ENCODE measurements at places on chromosomes 5 and 9.

GRCh38 chr5:35887321-35888100 is 30.8 kb downstream of the IL7R start:
- DNase-seq: peak; percentile 37

DNA sequence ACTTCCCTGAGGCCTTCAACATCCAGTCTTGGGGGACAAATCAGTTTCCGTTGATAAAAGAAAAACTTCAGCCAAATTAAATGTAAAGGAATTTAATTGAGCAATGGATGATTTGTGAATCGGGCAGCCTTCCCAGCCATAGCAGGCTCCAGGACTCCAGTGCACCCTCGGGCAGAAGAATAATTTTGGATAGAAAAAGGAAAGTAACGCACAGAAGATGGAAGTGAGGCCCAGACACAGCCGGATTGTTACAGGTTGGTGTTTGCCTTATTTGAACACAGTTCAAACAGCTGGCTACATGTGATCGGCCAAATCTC is 19.1 kb downstream of the MRPL36 start:
- DNase-seq: peak; percentile 51

GRCh38 chr5:143025376-143025775 is 255.2 kb downstream of the ARHGAP26 start:
- no peak for DNase-seq

- DNase-seq: no peak
These were observed at the start of gene PRRT1B for GRCh38 chr9:131545003-131545785. TSS of gene PRRT1B (plus strand) at chr9:131545523. CDS start at chr9:131545616, 93 bp downstream.

GRCh38 chr9:7324152-7324598 is 475.4 kb downstream of the DMAC1 start:
- DNase-seq: peak; percentile 25

DNA sequence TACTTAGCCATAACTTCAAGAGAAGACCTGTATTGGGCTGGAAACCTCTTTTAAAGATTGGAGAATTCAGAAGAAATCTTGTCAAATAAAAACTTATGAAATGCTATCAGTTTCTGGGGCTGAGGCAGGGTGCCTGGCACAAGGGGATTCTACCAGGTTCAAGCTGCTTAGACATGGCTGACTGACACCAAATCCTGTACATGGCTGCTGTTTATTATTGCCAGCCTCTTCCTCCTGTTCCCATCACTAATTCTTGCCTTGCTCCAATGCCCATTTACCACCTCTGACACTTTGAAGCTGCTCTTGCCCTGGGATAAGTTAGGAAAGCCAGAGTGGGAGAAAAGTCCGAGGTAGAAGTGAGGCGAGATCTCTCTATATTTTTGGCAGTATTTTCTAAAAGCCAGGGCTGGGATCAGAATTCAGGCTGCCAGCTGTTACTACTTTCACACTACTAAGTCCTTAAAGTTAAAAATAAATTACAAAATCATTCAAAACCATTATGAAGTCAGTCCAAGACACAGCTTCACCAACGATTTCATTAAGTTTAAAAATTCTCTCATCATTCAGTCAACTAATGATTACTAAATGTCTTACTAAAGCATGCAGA is 66.3 kb upstream of the TNFAIP8 start:
- DNase-seq: no peak

- no peak for DNase-seq
These were observed 60.9 kb downstream of the RAI14 start for GRCh38 chr5:34716986-34717385.

GRCh38 chr9:72509635-72510034 is 11.8 kb upstream of the TMC1 start:
- DNase-seq: no peak

DNA sequence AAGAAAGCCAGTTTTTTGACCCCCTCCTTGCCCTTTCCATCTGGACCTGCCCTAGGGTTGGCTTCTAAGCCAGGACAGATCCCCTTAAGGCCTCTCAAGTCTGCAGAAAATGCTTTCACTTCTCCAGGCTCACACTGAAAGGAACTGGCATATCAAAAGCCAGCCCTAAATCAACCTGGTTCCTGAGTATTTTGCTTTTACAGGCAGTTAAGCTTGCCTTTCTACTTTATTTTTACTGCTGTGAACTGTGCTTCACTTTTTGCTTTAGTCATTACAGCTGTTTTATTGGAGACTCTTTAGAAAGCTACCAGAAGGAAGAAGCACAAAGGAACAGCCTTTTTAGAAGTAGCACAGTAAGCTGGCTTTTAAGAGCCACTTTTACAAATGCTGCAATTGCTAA is 5.0 kb downstream of the TARS1 start:
- DNase-seq: no peak

GRCh38 chr5:1637639-1638481 is 114.1 kb upstream of the LPCAT1 start:
- no peak for DNase-seq

DNA sequence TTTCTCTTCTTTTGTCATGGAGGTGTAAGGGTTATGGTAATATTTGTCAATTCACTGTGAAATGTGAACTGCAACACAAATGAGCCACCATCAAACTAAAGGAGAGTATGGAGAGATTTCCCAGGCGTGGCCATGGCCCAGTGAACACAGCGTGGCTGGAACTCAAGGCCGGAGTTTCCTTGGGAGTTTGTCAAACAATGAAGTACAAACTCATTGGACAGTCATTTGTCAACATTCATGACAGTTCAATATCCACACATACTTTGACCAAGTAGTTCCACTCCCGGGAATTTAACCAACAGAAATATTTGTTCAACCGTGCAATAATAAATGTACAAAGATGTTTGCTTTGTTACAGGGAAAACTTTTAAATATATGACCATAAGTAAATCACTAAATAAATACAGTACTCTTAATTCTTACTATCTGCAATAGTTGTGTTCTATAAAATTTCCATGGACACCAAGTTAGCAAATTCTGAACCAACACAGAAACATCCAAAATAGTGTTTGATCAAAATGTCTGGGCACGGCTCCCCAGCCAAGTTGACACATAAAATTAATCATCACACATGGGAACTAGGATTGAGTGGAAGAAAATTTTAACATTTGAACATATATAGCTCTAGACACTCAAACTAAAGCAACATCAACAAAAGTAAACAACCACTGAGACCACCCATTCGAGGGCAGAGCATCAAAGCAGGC is 87.1 kb downstream of the DIRAS2 start:
- no peak for DNase-seq

- no peak for DNase-seq
These were observed 19.5 kb downstream of the BTNL9 start for GRCh38 chr5:181059297-181060230.

- DNase-seq: peak; percentile 47
These were observed 508.0 kb downstream of the GADD45G start for GRCh38 chr9:90112788-90113187.

- peak; percentile 81 for DNase-seq
These were observed 15.0 kb downstream of the GLIPR2 start for GRCh38 chr9:36151316-36152210.

- DNase-seq: no peak
These were observed 23.6 kb downstream of the MARCHF3 start for GRCh38 chr5:127006744-127007143.

DNA sequence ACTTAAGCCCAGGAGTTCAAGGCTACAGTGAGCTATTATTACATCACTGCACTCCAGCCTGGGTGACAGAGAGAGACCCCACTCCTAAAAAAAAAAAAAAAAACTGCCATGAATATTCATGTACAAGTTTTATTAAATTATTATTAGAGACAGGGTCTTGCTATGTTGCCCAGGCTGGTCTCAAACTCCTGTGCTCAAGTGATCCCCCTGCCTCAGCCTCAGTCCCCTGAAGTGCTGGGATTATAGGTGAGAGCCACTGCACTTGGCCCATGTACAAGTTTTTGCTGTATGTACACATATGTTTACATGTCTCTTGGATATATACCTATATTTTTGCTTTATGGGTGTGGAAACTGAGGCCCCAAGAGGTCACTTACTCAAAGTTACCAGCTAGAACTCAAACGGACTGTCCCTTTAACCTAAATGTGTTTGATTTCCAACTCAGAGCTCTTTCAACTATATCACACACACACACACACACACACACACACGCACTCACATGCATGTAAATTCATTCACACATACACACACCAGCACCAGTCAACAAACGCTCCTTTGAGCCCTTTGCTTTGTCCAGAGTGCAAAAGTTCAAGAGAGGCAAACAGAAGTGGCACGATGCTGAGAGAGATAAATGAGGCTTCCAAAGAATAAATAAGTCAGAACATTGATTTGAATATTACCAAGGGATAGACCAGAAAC is 42.3 kb upstream of the STRBP start:
- no peak for DNase-seq

DNA sequence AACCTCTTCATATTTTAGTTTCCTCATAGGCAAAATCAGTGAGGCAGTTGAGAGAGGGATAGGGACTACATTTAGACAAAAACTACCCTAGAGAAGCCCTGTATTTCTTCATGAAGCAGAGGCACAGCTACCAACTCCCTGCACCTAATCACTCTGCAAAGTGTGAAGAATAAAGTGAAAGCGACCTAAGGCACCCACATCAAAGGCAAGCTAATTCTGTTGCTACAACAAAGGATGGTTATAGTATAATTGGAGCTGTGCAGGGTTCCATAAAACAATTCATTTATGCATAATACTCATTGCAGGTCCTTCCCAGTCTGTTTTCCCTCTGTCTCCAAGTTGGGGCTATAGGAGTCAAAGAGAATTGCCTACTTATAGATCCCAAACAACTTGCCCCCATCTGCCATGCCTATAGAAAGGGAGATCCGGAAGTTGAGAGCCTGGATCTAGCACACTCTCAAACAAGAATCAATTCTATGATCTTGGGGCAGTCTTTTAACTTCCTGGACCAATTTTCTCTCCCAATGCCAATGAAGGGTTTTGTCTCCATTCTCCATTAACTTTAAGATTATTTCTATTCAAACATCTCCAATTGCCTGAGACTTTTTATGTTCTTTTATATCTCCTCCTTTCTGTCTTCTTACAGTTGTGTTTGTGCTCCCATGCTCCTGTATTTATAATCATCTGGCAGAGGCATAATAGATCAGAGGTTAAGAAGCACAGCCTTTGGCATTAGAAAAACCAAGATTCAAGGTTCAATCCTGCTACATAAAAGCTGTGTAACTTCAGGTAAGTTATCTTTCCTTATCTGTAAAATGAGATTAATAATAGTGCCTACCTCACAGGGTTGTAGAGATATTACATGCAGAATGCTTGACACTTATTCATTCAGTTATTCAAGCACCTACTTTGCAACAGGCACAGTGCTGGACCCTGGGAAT is 56.0 kb upstream of the PTGER4 start:
- DNase-seq: no peak

GRCh38 chr5:103439007-103439406 is 123.6 kb downstream of the NUDT12 start:
- no peak for DNase-seq

- no peak for DNase-seq
These were observed 7.1 kb upstream of the UNC5A start for GRCh38 chr5:176803068-176803942.

GRCh38 chr9:127273326-127273725 is 8.8 kb downstream of the GARNL3 start:
- DNase-seq: no peak

DNA sequence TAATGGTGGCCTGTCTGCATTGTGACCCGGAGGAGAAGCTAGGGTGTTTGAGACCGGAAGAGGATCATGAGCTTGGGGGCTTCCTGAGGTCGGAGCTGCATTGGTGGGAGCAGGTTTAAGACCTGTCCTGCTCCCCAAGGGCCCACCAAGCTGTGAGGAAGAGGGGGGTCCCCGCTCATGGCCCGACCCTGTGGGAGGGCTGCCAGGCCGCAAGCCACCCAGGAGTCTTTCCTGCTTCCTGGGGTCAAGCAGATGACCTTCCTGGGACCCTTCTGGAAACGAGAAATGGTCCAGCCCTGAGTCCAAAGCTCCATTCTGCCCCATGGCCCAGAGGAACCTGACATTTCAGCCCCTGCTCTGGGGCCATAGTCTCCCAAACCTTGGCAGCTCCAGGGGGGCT is 61.5 kb upstream of the RNU6ATAC start:
- DNase-seq: no peak

- no peak for DNase-seq
These were observed 52.1 kb downstream of the GDNF start for GRCh38 chr5:37787742-37788141.

GRCh38 chr5:67451640-67452279 is 255.2 kb upstream of the CD180 start:
- no peak for DNase-seq

DNA sequence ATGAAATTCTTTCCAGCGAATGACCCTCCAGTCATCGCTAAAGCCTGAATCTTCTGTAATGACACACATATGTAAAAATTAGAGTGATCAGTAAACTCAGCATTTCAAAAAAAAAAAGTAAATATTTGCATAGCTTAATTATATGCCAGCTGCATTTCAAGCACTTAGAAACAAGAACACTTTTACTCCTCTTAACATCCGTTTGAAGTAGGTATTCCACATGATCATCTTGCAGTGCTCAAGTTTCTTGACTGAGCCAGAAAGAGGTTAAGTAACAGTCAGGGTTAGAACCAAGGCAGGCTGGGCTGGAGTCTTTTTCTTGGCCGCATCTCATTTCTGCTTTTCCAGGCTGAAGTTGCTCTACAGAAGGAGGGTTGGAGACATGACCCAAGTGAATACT is 27.6 kb downstream of the EGFLAM start:
- no peak for DNase-seq

GRCh38 chr5:143222287-143223231 is 180.9 kb downstream of the NR3C1 start:
- DNase-seq: peak; percentile 34

- no peak for DNase-seq
These were observed 95.4 kb upstream of the DAB2 start for GRCh38 chr5:39520232-39520572.

DNA sequence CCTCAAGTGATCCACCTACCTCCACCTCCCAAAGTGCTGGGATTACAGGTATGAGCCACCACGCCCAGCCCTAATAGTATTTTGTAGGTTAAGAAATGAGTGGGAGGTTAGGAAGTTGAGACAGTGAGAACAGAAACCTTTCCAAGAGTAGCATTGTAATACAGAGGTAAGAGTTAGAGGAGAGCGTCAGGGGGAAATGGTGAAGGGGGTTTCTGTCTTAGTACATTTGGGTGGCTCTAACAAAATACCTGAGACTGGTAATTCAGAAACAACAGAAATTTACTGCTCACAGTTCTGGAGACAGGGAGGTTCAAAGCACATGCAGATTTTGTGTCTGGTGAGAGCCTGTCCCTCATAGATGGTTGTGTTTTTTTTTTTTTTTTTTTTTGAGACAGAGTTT is 18.8 kb downstream of the SMIM3 start:
- no peak for DNase-seq

DNA sequence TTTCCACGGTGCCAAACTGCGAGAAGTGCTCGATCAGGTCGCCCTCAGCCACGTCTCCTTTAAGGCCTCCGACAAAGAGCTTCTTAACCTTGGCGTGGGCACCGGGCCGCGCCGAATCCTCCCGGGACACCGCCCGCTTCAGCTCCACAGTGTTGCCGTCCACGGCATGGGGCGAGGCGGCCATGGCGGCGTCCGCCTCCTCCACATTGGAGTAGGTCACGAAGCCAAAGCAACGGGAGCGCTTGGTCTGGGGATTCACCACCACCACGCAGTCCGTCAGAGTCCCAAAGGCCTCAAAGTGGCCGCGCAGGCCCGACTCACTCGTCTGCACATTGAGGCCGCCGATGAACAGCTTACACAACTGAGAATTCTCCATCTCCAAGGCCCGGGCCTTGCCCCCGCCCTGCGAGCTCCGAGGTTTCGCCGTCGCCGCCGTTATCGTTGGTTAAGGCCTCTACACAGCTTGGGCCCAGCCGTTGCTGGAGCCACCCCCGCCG is 424 bp downstream of the HNRNPA0 start:
- DNase-seq: no peak
